T follicular helper cell (primary cell): ENCODE measurements at places on chromosomes 2 and 18.
A peak's percentile ranks its signal among the peaks of the same experiment; 100 is the strongest.

- no peak for DNase-seq
Observed at GRCh38 chr2:238434846-238435751, 8.4 kb downstream of the ASB1 start.

GRCh38 chr2:238875471-238876231 lies 27.8 kb downstream of the TWIST2 start:
- DNase-seq, result no peak

DNA sequence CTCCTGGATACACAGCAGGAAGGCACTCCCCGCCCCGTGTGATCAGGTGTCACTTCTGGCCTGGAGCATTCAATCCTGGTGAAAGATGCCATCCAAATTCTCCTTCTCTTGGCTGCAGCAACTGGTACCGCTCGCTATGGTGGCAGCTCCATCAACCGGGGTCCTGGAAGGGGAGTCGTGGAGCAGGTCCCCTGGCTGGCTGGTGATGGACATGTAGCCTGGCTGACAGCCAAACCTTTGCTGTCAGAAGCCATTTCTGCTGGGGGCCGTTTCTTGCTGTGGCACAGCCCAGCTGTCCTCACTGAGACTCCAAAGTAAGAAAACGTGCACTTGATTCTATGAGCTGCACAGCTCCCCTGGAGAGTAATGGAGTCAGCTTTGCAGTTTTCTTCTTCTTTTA lies 7.1 kb upstream of the CYS1 start:
- DNase-seq, result no peak

- no peak for DNase-seq
Observed at GRCh38 chr2:129769185-129769991, 210.1 kb upstream of the RAB6C start.

GRCh38 chr2:193462411-193462810 lies 1267.7 kb upstream of the TMEFF2 start:
- DNase-seq, result no peak

DNA sequence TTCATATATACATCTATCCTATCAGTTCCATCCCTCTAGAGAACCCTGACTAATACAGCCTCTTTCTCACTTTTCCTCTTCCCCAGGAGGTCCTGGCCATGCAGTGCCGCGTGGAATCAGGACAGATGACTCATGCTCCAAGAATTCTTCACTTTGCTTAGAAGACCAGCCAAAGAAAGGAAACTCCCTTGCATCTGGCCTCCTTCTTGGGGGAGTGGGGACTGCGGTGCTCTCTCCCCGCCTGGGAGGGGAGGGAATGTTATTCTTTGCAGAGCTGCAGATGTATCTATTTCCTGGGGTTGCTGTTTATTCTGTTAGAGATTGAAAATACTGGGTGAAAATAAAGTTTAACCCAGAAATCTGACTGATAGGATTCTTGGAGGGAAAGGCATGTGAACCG lies 111.5 kb upstream of the SH3BP4 start:
- DNase-seq, result no peak

GRCh38 chr2:201638326-201638725 lies 5.0 kb downstream of the TMEM237 start:
- no peak for DNase-seq

- DNase-seq, result no peak
Observed at GRCh38 chr18:40338284-40338683, 1616.8 kb upstream of the PIK3C3 start.

DNA sequence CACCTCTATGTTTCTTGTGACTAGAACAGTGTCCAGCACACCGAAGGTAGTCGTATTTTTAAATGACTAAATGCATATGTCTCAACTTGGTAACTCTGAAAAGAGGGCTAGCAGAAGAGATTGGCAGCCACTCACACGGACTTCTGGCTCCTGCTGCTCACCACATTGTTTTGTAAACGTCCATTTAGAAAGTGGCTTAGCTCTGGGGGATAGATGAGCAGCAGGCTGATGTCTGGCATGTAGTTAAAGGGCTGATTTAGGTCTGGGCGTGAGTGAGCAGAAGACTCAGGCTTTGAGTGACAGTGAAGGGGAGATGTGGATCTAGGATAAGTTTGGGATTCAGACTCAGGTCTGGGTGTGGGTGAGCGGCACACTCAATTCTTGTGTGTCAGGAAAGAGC lies 372.9 kb upstream of the HS6ST1 start:
- no peak for DNase-seq

GRCh38 chr2:15275346-15275745 lies 285.8 kb downstream of the NBAS start:
- no peak for DNase-seq

- no peak for DNase-seq
Observed at GRCh38 chr2:2831633-2832032, 500.6 kb upstream of the MYT1L start.

- DNase-seq, result no peak
Observed at GRCh38 chr18:77102259-77103040, 30.1 kb downstream of the MBP start.

DNA sequence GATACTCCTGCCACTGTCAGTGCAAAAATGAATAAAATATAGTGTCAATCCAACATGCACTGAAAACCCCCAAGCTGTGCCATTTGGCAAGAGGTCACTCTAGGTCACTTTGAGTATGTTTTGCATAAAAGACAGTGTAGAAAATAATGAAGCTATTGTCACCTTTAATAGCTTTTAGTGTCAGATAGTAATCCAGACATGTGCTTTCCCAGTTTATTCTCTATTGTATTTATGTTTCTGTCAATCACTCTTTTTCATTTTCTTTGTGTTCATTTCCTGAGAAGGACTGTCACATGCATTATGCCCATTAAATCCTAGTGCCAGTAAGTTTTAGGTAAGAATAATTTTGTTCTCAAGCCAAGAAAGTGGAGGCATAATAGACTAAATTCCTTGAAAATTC lies 1073.9 kb upstream of the CDH2 start:
- no peak for DNase-seq

GRCh38 chr2:241218131-241219029 lies 29.9 kb downstream of the ANO7 start:
- peak; percentile 18 for DNase-seq

DNA sequence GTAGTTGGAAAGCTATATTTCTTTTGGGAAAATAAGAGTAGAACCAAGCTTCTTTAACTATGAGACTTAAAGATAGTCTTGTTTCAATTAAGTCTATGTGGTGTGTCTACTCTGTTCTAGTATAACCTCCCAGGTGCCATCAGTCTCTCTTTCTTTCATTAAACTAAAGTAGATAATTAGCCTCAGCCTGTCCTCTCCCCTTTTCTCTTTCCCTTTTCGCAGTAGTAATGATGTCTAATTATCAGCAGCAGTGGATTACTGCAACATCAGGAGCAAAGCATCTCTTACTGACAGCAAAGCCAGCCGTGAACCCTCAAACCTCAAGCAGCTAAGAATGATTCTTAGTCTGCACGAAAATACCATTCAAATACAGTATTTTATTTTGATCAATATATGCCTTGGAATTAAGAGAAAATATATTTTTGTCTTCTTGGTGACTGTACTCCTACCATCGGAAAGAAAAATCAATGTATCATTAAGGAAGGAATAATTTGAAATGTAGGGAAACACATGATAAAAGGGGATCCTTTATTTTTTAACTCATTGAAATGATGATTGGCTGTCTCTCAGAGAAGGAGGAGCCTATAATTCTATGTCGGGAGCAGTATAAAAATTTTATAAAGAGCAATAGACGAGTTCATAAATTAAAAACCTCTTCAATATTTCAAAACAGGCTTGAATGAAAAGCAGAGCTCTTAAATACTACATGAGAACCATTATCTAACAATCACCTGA lies 4.5 kb downstream of the NOL4 start:
- DNase-seq, result no peak

DNA sequence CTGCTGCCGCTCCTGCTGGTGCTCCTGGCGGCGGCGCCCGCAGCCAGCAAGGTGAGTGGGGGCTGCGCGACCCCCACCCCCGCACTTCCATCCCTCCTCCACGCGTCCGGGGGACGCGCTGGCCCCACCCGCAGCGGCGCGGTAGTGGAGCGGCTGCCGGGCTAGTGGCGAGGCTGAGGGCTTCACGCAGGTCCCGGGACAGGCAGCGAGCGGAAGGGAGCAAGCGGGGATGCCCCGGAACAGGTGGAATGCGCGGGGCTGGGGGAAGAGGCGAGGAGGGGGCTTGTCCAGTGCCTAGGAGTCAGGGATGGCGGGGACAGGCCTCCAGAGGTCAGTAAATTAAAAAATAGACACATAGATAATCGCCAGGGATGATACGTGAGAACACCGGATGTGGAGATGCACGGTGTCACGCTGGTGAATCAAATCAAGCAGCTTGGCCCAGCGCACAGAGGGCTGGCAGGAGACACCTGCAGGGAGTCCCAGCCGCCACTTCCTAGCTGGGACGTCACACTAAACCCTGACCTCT lies 403 bp downstream of the COL4A3 start:
- DNase-seq, result no peak

- DNase-seq, result no peak
Observed at GRCh38 chr2:77228391-77228790, 293.8 kb downstream of the LRRTM4 start.

GRCh38 chr2:10949835-10950234 lies 38.1 kb downstream of the KCNF1 start:
- no peak for DNase-seq

- no peak for DNase-seq
Observed at GRCh38 chr18:67367540-67367939, 149.0 kb downstream of the DSEL start.

GRCh38 chr2:8456151-8457091 lies 225.4 kb upstream of the ID2 start:
- DNase-seq, result peak; percentile 25

GRCh38 chr2:8779795-8780671 lies 57.4 kb downstream of the KIDINS220 start:
- no peak for DNase-seq

DNA sequence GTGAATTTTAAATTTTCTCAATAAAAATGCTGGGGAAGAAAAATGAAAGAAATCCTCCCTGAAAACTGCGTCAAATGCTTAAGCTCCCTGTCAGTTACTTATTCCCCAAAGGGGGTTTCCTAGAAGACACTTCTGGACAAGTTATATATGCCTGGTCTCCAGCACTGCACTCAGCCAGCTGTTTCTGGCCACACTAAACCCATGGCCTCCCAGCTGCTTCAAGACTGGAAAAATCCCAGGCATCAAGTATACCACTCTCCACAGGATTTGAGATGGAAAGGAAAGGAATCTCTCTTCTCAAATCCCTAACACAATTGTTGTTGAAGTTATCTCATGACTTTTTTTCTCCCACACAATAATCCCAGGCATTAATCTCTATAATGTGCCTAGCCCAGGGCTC lies 245.7 kb downstream of the NBAS start:
- no peak for DNase-seq

DNA sequence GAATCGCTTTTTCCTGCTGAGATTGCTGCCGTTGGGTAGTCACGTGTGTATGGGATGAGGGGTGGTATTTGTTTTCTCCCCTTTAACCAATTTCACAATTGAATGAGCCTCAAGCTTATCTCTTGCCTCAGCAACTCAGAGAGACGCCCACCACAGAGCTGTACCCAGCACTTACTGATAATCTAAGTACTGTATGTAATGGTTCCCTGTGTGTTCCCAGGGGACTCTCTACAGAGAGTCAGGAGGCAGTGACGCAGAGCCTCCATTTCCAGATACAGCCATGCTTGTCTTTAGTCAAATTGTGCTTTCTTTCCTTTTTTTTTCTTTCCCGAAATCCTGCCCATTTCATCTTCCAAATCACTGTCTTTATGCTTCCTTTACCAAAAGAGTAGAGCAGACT lies 1102.1 kb upstream of the KLHL29 start:
- no peak for DNase-seq

DNA sequence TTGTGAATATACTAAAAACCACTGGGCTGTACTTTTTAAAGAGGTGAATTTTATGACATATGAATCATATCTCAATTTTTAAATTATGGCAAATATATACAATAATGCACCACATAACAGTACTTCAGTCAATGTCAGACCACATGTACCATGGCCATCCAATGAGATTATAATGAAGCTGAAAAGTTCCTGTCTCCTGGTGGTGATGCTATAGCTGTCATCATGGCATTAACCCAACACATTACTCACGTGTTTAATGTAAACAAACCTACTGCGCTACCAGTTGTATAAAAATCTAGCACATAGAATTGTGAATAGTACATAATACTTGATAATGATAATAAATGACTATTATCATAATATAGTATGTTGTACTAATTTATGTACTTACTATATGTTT lies 77.6 kb upstream of the ID2 start:
- no peak for DNase-seq

- DNase-seq, result no peak
Observed at GRCh38 chr2:191688934-191689695, 11.2 kb downstream of the NABP1 start.

GRCh38 chr2:37733251-37733650 lies 61.8 kb upstream of the CDC42EP3 start:
- DNase-seq, result no peak

DNA sequence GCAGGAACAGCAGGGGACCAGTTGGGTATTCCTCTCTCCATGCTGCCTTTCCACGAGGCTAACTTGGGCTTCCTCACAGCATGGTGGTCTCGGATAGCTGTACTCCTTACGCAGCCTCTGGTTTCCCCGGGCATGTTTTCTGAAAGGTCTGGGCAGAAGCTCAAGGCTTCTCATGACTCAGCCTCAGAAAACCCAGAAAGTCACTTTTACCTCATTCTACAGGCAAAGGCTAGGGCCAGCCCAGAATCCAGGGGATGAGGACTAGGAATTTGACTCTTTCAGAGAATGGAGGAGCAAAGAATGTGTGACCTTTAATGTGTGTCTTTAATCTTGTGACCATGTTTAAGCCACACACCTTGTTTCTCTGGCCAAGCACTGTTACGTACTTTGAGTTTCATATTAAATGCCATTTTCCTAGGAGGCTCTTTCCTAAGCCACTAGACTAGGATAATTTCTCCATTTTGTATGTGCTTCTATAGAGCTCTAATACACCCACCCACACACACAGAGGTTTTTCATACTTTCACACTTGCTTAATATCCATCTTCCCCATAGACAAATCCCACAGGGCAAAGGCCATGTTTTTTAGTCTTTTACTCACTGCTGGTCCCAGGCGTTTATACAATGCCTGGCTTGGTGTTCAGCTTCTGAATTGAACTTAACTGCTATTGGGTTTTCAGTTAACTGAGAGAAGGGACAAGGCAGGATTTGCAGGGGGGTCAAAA lies 77.3 kb downstream of the LONRF2 start:
- no peak for DNase-seq
